Activated CD4-positive, CD25-positive, alpha-beta regulatory T cell treated with anti-CD3 and anti-CD28 coated beads, Interleukin-2, amount 50 U/mL, for 72 hours (primary cell): ENCODE measurements at places on chromosomes 5 and 9.

- DNase-seq, result no peak
Observed at GRCh38 chr5:104909803-104910202, 1347.2 kb upstream of the NUDT12 start.

DNA sequence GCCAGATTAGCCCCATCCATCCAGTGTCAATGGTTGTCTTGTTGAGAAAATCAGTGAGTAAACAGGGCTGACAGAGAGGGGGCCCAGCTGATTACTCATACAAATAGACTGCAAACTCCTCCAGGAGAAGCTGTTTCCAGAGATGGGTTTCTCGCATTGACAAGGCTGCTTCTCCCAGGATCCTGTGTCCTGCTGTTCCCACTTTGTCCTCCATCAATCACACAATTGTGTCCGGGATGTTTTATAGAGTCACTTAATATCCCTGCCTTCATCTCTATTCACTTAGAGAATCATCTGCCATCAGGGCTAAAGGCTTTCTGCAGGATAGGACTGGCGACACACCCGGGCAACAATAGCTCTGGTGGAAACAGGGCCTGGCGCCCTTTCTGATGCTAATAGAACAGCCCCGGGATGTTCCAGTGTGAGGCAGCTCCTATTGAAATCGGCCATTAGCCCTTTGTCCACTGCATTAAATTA lies 71.7 kb upstream of the TBCA start:
- no peak for DNase-seq

DNA sequence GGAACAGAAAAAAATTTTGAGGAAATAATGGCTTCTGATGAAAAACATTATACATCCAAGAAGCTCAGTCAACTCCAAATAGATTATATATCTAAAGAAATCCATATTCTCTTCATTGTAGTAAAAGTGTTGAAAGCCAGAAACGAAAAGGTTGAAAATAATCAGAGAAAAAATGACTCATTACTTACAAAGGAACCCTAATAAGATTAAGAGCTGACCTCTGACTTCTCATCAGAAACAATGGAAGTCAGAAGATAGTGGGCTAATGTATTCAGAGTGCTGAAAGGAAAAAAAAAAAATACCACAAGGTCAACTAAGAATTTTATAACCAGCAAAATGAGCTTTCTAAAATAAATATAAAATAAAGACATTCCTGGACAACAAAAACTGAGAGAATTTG lies 60.0 kb downstream of the HSD17B4 start:
- DNase-seq, result no peak

DNA sequence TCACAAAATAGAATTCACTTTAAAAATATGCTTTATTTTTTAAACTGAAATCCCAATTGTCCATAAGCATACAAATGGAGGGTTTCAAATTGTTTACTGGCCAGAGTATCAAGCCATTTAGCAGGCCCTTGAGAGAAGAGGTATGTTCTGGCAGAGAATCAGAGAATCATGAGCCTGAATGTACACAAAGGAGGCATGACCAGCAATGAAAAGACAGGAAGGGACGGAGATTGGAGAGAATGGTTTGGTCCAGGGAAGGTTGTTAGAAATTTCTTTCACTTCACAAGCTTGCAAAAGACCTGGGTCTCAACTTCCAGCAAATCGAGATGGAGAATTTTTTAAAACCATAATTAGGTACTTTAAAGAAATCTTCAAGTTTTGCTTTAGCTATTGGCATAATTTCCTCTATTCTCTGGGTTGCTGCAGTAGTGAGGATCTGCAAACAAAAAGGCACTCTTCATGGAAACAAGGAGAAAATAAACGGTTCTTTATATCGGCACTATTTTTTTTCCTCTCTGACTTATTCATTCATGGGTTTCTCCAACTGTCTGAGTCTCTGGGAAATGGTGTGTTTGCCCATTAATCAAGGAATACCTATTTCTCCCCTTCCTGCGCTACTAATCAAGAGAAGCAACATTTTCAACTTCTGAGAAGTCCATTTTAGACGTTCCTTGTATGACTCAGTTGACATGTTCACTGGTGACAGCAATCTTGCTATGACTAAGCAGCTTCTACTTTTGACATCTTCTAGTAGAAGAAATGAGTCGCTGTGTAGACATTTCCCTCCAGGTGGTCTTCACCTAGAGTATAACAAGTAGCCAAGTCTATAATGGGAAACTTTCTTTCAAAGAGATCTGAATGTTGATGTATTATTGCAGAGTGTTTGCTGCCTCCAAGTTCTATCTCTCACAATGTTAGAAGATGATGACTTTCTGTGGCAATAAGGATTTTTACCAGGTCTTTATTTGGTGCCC lies 23.1 kb upstream of the ERCC6L2 start:
- DNase-seq, result no peak

- DNase-seq, result no peak
Observed at GRCh38 chr5:107268241-107268640, 402.5 kb downstream of the EFNA5 start.

DNA sequence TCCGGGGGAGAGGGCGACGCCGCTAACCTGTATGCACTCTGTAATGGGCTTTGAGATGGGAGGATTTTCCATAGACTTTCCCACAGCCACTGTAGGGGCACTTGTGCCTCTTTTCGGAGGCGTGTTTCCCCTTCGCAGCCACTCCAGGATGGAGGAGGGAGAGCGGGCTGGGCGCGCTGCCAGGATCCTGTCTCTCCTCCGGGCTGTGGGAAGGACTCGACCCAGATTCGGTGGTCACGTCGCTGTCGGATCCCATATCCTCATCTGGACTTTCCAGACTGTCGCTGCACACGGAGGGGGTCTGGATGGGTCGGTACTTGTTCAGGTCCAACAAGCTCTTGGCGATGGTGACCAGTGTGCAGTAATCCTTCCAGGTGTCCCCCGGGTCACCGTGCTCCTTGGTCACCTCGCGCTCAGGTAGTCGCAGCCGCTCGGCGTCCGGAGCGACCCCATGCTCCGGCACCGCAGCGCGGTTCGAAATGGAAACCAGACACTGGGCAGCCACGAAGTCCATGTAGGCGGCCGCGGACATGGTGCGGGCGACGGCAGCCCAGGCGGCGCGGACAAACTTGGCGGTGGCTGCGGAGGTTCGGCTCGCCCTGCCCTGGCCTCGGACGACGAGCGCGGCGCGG lies 1.5 kb downstream of the KLF9 start:
- no peak for DNase-seq

DNA sequence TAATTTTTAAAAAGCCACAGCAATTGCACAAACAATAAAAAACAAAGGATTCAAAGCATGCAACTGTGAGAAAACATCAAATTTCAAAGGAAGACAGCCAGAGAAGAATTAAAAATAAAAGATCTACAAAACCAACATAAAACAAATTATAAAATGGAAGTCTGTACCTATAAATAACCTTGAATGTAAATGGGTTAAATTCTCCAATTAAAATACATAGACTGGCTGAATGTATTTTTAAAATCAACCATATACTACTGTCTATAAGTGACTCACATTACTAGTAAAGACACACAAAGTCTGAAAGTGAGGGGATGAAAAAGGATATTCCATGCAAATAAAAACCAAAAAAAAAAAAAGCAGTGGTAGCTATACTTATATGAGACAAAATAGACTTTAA lies 33.7 kb downstream of the BTNL8 start:
- DNase-seq, result no peak

DNA sequence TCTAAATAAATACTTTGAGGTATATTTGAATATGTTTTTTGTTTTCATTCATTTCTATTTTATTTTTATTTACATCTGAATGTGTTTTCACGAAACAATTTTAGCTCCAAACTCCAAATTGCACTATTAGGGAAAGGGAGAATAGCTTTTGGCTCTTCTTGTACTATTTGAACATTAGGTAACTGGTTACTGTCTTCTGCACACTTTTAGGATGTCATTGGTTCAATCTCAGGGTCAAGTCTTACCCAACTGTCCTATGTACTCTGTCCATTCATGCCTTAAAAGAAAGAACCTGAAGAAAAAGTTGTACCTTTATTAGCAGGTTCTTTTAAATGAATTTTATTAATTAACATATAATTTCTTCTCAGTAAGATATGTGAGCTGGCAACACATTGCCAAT lies 51.6 kb downstream of the ITGA1 start:
- no peak for DNase-seq

DNA sequence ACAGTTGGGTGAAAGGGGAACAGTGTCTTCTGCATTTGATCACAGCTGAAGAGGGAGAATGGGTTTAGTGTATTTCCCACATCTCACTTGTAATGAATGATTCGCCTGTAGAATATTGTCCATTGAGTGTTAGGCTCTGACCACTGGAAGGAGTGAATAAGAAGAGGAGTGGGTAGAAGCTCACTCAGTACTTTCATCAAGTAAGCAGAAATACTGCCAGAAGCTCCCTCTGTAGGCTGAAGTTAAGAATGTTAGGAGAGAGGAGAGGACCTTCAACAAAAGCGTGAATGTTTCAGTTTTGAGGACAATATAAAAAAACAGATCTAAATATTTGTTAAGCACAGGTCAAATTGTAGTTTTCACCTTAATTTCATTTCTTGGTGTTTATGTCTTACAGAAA lies 27.5 kb downstream of the FSD1L start:
- DNase-seq, result no peak

- DNase-seq, result no peak
Observed at GRCh38 chr5:112822456-112822855, 38.6 kb upstream of the SRP19 start.

- no peak for DNase-seq
Observed at GRCh38 chr5:171450423-171451331, 31.2 kb downstream of the FGF18 start.

GRCh38 chr5:143106174-143106573 lies 297.3 kb downstream of the NR3C1 start:
- DNase-seq, result no peak

- no peak for DNase-seq
Observed at GRCh38 chr5:40656766-40657165, 22.9 kb upstream of the PTGER4 start.

- DNase-seq, result no peak
Observed at GRCh38 chr5:83776437-83777031, 55.9 kb upstream of the HAPLN1 start.

DNA sequence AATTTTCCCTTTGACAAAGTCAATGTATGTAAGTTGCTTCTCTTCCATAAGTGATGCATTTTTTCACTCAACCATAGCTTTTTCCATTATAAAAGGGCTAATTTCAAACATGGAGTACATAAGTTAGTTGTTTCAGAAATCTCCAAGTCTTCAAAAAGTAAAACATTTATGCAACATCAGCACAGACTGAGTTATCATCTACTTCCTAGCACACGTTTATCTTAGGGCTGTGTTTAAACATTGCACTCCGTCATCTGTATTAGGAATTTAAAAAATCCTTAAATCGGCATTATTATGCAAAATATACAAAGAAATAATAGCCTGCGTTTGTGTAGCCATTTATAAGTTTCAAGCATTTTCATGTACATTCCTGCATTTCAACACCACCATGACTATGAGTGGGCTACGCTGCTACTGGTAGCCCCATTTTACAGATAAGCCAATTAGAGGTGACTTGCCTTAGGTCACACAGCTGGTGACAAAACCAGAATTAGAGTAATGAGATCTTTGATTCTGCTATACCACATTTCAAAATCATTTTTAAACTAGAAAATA lies 43.4 kb downstream of the PTPN3 start:
- DNase-seq, result no peak

- no peak for DNase-seq
Observed at GRCh38 chr9:133505901-133506652, 18.7 kb downstream of the MYMK start.

- no peak for DNase-seq
Observed at GRCh38 chr5:36279054-36279698, 22.5 kb downstream of the RANBP3L start.

DNA sequence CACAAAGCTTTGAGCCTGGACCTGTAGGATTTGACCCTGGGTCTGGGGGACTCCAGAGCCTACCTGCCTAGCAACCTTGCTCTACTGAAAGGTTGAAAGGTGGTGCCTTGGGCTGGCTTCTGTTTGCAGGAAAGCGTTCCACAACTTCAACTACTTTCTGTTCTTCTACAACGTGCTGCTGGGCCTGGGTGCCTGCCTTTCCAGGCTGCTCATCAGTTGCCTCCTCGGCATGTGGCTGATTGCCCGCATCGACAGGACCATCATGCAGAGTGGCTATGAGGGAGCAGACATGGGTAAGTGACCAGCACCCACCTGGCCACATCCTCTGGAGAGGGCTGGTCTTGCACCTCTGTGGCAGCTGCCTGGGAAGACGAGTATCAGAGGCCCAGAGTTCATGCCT lies 13.6 kb upstream of the CCDC180 start:
- DNase-seq, result no peak
